Activated gamma-delta T cell treated with anti-CD3 and anti-CD28 coated beads, Interleukin-2, amount 50 U/mL, for 16 hours (primary cell): ENCODE measurements at places on chromosomes 7 and 10.

DNA sequence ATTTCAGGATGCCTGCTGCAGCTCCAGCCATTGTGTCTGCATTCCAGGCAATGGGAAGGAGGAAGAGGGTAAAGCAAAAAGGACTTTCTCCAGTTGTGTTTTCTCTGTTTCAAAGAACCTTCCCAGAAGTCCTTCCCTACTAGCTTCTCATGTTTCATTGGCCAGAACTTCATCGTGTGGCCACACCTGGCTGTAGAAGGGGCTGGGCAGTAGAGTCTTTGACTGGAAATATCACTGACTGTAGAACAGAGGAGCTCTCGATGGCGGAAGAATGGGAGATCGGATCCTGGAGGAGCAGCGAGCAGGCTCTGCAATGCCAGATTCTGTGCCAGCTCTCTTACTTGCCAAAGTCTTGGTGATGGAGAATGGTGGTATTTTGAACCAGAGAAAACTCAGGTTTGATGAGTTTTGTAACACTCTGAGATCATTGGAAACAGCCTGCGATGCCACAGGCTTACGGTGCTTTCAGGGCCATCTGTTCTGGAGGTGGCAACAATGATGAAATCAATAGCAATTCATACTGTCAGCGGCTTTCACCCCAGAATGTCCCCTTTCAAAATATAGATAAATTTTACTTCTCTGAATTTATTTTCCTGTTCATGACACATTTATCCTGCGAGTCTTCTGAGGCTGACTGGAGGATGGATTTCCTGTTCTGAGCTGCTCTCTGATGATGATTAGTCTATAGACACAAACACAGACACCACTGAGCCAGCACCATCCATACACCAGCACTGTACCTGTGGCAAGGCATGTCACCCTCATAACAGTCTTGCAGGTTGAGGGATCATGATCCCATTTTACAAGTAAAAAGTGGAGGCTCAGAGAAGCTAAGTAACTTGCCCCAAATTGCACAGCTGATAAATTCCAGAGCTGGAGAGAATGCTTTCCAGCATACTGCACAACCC is 204.2 kb downstream of the EMX2 start:
- no peak for DNase-seq

DNA sequence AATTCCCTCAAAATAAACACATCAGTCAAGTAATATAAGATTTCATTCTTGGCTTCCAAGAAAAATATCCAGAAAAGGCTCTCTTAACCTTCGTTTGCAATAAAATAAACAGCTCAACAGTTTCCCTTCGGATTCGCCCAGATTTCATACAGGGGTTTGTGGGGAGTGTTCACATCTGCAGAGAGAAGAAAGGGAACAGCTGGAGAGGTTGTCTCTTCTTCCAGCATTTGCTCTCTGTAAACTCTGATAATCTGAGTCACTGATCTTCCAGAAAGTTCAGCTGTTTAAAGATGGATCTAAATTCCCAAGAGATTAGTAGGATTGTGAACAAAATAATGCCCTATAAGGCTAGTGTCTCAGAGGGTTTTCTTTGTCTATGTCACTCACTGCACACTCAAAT is 277.9 kb downstream of the HPSE2 start:
- DNase-seq: no peak

GRCh38 chr7:114835861-114836260 is 86.0 kb upstream of the MDFIC start:
- no peak for DNase-seq

DNA sequence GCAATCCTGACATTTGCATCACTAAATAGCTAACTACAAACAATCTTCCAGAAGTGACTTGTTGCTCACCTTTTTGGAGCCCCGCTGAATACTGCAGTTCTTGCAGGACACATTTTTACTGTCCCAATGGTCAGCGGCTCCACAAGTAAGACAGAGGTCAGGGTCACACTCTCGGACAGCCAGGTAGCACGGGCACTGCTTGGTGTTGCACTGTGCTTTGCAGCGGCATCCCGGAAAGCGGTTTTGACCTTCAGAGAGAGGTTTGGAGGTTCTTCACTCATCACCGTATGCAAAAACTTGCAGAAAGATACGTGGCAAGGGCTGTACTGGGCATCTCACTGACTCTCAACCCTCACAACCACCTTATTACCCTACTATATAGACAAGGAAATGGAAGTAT is 70.2 kb downstream of the EZH2 start:
- DNase-seq: no peak

GRCh38 chr7:149459201-149459539 is 1.7 kb downstream of the ZNF777 start:
- DNase-seq: no peak

DNA sequence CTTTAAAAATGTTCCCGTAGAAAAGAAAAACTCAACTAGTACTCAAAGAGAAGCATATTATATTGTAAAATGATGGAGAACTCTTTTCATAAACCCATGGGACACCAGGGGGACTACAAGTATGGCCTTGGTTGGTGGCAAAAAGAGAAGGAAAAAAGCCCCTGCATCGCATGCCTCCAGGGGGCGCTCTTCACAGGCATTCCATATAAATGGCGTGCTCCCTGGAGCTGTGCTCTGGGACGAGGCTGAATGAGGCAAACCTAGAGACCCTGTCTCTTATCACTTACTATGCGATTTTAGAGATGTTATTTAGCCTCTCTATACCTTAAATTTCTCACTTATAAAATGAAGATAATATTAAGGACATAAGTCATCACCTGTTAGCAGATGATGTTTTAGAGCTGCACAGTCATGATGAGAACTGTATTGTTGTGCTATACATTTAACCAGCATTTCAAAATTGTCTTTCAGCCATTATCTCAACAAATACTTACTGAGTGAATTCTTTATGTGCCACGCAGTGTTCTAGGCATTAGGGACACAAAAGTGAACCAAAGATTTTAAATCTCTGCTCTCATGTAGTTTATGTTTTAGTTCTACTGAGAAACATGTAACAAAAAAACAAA is 105.8 kb downstream of the ARHGAP21 start:
- DNase-seq: peak; percentile 9

GRCh38 chr10:1610986-1611770 is 126.1 kb downstream of the ADARB2 start:
- DNase-seq: no peak

DNA sequence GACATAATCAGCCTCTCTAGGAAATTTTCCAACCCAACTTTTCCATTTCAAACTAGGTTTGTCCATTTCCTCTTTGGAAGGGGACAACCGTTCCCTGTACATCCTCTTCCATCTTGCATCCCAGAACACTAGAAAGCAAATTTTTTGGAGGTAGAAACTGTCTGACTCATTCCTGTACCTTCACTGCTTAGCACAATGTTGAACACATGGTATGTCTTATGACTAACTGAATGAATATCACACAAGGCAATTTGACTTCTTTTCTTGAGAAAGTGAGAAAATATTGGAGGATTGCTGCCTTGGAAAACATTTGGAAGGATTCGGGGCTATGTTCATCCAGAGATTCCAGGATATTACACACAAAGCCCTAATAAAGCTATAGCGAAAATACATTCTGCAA is 289.1 kb downstream of the FGFR2 start:
- no peak for DNase-seq

DNA sequence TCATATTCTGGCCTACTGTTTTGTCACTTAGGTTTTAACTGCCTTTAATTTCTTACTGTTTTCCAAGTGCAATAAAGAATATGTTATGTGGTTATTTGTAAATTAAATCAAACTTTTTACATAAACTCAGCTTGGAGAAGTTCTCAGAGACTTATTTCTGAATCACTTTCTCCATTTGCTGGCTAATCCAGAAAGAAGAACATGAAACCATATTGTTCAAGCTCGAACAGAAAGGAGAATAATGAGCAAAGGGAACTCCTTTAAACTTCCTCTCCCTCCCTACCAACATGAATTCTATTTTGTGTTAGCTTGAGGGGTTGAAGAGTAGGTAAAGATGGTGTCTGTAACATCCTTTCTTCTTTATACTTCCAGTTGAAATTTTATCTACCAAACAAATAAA is 52.3 kb downstream of the SHTN1 start:
- DNase-seq: no peak

GRCh38 chr10:75050149-75050919 is 61.1 kb upstream of the SAMD8 start:
- no peak for DNase-seq

DNA sequence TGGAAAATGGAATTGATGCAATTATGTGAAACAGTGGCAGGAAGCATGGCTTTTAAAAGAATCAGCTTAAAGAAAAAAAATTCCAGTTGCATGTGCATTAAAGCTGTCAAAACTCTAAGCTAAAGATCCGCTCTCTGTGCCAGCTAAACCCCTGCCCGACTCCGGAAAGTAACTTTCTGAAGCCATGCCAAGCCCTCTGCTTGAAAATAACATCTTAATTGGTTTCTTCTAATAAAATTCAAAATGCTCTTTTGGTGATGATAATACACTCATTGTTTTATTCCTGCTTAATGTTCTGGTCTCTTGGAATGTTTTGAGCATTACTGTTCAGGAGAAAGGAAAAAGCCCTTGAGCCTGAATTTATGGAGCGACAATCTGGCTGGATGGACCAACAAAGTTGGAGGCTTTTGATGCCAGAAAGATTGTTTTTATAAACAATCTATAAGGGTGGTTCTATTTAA is 11.7 kb downstream of the SEMA3C start:
- no peak for DNase-seq

GRCh38 chr10:58385784-58386112 is 538 bp downstream of the TFAM start:
- DNase-seq: no peak

DNA sequence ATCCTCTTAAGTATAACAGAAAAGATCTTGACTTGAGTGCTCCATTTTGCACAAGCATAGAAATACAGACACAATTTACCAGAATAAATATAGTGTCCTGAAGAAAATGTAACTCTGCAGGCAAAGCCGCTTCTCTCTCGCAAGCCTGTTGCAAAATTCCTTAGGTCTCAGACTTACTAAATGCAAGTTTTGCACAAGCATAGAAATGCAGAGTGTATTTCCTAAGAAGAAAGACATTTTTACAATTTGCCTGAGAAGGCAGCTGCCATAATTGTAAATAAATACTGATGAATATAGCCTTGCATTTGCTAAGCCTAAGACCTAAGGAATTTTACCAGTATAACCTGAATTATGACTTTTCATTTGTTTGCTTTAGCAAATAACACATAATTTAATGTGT is 67.1 kb downstream of the AGMO start:
- DNase-seq: no peak

DNA sequence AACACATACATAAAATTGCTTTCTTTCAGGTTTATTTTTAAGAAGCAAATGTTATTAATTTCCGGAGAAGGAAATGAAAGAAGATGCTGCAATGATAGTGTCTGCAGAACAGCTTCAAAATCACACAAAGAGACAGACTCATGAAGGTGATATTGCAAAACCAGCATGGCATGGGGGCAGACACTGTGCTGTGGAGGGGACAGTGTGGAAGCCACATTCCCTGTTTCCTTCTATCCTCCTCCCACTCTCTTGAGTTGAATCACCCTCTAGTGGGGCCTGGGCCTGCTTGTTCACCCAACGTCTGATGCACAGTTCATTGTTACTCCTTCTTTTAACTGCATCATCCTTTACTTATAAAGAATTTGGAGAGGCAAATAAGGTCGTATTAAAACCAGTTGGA is 104.0 kb upstream of the INSIG1 start:
- no peak for DNase-seq

- no peak for DNase-seq
Observed at GRCh38 chr7:130959743-130960207, 225.8 kb upstream of the KLF14 start.

- peak; percentile 60 for DNase-seq
Observed at GRCh38 chr10:80487791-80488538, 33.9 kb downstream of the TSPAN14 start.

DNA sequence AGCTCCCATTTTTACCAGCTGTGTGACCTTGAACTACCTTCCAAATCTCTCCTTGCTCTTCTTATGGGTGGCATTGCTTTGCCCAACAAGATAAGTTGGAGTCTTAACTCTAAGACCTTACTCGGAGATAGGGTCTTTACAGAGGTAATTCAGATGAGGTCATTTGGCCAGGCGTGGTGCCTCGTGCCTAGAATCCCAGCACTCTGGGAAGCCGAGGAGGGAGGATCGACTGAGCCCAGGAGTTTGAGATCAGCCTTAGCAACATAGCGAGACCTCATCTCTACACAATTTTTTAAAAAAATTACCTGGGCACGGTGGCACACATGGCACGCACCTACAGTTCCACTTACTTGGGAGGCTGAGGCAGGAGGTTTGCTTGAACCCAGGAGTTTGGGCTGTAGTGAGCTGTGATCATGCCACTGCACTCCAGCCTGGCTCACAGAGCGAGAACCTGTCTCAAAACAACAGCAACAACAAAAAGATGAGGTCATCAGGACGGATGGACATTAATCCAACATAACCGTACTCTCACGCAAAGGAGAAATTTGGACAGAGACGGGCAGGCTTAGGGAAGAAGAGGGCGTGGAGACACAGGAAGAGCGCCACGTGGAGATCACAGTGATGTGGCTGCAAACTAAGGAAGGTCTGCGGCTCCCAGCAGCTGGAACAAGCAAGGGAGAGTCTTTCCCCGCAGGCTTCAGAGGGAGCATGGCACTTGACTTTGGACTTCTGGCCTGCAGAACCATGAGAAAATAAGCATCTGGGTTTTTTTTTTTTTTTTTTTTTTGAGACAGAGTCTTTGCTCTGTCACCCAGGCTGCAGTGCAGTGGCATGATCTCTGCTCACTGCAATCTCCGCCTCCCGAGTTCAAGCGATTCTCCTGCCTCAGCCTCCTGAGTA is 122.3 kb upstream of the CARD11 start:
- DNase-seq: no peak

DNA sequence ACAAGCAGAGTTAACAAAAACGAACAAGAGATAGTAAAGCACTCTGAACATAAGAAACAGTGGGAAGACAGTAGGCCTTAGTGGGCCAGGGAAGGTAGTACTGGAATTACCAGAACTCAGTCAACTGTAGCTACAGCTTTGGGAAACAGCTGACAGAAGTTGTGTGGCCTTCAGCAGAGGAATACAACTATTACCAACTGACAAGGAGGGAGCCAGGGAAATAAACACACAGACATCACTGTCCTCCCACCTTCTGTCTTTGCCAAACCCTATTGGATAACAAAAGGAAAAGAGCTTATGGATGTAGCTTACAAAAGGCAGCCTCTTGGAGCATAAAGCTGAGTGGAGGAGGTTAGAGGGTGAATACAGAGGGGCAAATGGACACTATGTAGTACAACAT is 15.4 kb downstream of the MICU1 start:
- no peak for DNase-seq

DNA sequence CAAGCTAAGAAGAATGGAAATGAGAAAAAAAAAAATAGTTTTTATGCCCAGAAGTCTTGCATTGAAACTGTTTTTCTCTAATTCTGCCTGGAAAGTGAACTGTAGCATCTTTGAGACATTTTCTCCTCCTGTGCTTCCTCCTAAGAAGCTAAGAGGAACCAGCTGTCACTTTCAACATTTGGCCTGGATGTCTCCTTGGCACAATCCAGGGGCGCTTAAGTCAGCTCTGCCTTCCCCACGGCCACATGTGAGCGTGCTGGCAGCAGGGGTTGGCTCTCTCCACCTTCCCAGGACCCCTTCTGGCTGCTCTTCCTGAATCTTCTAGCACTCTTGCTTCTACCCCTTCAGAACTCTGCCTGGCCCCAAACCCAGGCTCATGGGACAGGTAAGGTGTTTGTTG is 289.6 kb upstream of the ADARB2 start:
- no peak for DNase-seq
